MCF 10A (cell line): ENCODE measurements at places on chromosomes 3 and 15. TPM values are rescaled to one million over a fixed set of nuclear protein-coding genes. Genes with fewer than 3 reads are reported as not detected.

The GASK1A gene
- not detected in 2 replicates for total RNA-seq

The CEP97 gene
- 11.5 and 14.2 TPM in 2 replicates for total RNA-seq

The ACTRT3 gene
- total RNA-seq = 0.93 and 1.0 TPM in 2 replicates

The CACNA2D3 gene
- total RNA-seq = 1.5 and 2.3 TPM in 2 replicates

The CFAP44 gene
- 4.0 and 6.7 TPM in 2 replicates for total RNA-seq

The LRRC15 gene
- total RNA-seq = not detected in 2 replicates

The DCBLD2 gene
- 161 and 206 TPM in 2 replicates for total RNA-seq
